ENCODE measurements at places on chromosomes 13 and 19. TPM values are rescaled to one million over a fixed set of nuclear protein-coding genes. Genes with fewer than 3 reads are reported as not detected.

Gene CBLC
- not detected for total RNA-seq

GRCh38 chr13:36712770-36713169, 39.0 kb downstream of the SERTM1 start:
- no peak for DNase-seq

GRCh38 chr13:34265046-34265679, 447.2 kb downstream of the RFC3 start:
- no peak for DNase-seq

GRCh38 chr13:45576466-45576865, 39.1 kb downstream of the ERICH6B start:
- no peak for DNase-seq

- DNase-seq: no peak
These were observed 6.5 kb downstream of the SOX1 start for GRCh38 chr13:112073245-112074138.

DNA sequence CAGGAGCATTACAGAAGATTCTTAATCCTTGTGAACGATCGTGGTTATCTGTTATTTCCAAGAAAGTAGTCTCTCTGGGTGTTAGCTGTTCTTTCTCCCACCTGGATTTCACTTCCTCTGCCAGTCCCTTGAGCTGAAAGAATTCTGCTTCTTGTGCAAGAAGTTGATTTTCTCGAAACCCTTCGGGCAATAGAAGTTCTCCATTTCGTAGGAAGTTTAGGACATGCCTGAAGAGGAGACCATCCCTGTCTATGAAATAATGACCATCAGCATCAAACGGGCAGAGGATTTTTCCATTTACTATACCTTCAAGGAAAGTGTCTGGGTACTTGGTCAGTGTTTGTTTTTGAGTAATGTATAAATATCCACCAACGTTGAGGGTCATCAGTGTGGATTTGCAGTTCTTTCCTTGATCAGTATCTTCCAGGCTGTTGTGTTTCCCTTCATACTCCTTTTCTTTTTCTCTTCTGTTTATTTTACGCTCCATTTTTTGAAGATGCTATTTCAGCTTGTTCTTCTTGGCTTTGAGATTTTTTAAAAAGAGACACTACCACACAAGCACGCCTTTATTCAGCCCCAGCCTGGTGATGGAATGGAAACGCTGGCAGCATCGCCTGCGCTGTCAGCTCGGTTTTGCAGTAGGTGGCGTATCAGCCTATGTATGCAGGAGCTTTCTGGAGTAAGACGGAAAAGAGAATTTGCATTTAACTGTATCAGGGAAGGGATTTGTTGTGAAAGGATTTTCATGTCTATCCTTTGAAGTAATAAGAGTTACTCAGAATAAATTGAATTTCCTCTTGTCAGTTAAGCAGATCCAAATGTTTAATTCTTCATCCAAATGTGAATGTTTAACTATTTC, 6.5 kb downstream of the KCTD4 start:
- DNase-seq: peak; percentile 50

- no peak for DNase-seq
These were observed 158.8 kb upstream of the SPRY2 start for GRCh38 chr13:80499536-80500290.

Gene PABPC3
- 0.11 TPM for total RNA-seq

Gene TICAM1
- total RNA-seq: 6.9 TPM

DNA sequence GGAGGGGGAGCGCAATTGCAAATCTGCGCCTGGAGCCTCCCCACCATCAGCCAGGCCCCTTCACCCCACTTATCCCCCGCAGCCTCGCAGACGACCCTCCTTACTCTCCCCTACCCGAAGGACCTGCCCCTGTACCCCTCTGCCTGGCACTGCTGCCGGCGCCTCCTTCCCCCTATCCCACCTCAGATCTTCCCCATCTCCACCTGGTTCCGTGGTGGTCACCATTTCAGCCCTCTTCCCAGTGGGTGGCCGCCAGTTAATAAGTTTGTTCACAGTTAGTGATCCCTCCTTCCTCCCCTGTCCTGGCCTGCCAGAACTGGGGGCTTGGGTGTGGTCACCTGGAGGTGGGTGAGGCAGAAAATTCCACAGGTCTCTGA, 397 bp downstream of the SLC44A2 start:
- DNase-seq: no peak

DNA sequence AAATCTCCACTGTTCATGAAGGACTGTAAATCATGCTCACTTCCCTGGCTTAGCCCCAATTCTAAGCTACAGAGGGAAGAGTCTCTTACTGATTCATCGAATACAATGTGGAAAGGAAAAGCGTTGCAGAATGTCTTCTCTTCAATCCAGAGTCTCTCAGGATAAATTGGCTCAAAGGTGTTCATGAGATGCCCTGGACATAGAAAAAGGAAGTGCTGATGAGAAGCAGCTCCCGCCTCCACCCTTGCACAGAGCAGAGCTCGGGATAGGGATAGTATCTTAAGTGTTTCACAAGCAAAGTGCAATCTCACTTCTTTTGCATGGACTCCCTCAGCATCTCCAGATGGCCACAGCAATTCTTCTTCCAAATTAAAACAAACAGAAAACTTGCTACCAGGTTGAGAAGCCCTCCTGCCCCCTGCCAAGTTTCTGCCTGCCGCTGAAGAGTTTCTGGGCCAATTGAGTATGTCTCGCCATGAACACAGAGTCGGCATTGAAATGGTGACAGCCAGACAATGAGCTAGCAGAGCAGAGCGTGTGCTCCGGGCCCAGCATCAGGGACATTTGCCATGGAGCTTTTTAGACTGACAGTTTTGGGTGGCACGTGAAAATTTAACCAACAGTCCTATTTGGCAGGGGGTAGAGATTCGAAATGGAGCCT, 85.7 kb downstream of the C13orf42 start:
- no peak for DNase-seq

Gene THSD1
- total RNA-seq: 5.4 TPM

DNA sequence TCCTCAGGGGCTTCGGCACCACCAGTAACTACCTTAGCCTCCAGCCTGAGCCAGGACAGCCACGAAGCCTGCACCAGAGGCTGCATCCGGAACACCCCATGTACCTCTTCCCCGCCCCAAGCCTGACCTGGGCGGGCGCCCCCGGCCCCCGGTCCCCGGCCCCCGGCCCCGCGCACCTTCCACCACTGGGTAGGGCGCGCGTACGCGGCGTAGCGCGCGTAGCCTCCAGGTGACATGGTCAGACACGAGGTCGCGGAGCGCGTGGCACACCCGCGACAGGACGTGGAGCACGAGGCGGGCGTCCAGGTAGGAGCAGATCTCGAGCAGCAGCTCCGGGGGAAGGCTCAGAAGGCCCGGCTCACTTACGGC, 450 bp downstream of the FBXW9 start:
- DNase-seq: no peak

Gene TUBB4A
- 2.7 TPM for total RNA-seq

GRCh38 chr13:74662905-74663304, 528.7 kb upstream of the KLF12 start:
- DNase-seq: peak; percentile 58

GRCh38 chr13:113047587-113047986, 58.0 kb upstream of the F7 start:
- peak; percentile 23 for DNase-seq

Gene PSG3
- total RNA-seq: not detected

DNA sequence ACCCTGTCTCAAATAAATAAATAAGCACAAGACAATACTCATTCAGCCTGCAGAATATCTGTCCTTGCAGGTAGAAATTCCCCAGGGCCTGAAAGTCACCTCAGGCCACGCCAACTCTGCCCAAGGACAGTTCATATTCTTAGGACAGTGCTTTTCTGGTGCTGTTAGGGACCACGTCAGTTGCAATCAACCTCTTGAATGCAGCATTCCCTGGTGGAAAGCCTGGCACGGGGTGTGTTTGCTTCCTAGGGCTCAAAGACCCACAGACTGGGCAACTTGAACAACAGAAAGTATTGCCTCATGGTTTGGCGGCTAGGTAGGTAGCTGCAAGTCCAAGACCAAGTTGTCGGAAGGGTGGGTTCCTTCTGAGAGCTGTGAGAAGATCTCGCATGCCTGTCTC, 160.3 kb downstream of the KCTD15 start:
- no peak for DNase-seq

DNA sequence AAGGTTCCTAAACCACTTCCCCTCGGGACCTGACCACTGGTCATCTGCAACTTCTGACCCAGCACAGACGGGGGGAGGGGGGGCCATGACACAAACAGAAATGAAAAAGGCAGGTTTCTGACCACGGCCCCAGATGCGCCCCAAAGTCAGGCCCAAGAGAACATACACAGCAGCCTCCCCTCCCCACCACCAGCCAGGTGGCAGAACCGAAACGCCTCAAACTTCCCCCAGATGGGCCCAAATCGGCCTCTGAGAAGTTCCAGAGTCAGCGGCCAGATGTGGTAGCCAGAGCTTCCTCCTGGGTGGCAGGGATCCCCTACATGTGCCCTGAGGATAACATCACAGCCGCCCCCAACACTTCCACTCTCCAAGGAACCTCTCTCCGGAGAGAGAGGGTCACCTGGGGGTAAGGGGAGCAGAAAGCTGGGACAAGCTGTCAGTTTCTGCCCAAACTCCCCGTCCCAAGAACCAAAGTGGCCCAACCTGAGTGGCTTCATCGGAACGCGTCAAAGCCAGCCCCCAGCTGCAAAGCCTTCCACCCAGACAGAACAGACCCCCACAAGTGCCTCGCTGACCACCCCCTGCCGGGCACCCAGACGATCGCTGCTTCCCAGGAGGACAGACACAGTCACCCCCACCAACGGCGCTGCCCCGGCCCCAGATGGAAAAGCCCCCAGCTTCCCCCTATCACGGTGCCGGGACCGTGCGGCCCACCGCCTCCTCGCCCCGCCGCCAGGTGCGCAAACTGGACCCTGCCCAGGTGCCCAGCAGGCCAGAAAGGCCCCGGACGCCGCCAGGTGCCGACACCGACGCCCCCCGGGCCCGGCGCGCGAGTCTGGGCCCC, 800 bp downstream of the ELL start:
- DNase-seq: peak; percentile 55

DNA sequence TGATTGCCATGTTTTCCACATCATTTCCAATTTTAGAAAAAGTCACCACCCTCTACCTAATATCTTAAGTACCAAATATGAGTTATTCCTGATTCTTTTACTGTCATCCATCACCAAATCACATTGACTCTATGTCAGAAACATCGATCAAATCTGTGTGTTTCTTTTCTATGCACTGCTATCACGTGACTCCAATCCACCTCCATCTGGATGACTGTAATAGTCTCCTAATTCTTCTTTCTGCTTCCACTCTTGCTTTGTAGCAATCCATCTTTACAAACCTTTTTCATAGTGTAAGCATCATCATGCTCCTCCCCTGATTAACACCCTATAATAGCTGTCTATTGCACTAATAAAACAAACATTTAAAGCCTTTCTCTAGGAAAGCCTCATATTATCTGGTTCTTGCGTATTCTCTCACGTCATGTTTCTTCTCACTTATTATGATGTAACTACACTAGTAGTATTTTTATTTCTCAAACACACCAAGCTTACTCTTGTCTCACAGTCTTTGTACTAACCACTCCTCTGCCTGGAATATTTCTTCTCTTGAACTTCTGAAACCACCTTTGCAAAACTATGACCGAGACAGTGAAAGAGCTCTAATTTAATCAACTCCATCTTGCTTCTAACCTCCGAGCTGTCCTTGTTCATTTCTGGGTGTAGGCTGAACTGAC, 10.7 kb upstream of the FPR3 start:
- no peak for DNase-seq

- no peak for DNase-seq
These were observed 85.4 kb upstream of the TM9SF2 start for GRCh38 chr13:99415851-99416331.

Gene FOXA3
- total RNA-seq: not detected

Gene CLEC17A
- not detected for total RNA-seq

DNA sequence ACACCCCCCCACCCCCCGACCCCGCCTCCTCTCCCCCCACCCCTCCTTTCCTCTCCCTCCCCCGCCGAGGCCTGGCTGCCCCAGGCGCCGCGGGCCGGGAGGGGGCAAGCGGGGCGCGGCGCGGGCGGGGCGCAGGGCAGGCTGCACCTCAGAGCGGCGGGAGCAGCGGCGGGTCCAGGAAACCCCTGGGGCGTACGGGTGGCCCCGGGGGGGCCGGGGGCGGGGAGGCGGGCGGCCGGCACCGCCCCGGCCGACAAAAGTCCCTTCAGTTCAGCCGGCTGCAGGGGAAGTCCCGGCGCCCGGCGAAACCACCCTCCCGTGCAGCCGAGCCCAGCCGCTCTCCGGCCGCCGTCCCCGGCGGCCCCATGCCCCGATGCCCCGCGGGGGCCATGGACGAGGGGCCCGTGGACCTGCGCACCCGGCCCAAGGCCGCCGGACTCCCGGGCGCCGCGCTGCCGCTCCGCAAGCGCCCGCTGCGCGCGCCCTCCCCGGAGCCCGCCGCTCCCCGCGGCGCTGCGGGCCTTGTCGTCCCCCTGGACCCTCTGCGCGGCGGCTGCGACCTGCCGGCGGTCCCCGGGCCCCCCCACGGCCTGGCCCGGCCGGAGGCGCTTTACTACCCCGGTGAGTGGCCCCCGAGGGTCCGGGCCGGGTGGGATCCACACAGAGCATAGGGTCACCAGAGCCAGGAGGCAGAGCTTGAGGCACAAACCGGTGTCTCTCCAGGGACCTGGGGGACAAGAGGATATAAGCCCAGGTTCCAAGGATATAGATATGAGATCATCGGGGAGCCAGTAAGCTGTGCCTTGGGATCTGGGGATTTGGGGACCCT, at the start of gene BCL3:
Gene BCL3, plus strand, starts transcription at position 283 of the 829 bp plus-strand sequence. Its CDS starts 83 bp downstream, at position 366.
- DNase-seq: peak; percentile 89

DNA sequence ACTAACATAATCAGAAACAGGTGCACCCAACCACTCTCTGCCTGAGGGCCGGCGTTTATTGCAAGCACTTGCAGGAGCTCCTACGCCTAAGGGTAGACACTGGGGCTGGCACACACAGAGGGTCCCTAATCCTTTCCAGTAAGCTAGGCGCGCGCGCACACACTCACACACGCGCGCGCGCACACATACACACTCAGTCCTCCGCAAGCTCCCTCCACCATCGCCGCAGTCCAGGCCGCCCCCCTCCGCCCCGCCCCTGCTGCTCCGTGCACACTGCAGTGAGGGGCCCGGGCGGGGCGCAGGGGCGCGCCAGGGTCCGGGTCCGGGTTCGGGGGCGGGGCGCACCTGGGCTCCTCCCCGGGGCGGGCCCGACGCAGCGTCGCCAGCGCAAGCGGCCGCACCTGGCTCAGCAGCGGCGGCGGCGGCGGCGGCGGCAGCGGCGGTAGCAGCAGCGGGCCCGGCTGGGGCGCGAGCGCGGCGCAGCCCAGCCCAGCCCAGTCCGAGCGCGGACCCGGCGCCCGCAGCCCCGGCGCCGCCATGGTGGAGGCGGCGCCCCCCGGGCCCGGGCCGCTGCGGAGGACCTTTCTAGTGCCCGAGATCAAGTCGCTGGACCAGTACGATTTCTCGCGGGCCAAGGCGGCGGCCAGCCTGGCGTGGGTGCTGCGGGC, at the start of gene CAMSAP3:
Gene CAMSAP3, plus strand, starts transcription at position 398 of the 668 bp plus-strand sequence. Its CDS starts 140 bp downstream, at position 538.
- DNase-seq: no peak

DNA sequence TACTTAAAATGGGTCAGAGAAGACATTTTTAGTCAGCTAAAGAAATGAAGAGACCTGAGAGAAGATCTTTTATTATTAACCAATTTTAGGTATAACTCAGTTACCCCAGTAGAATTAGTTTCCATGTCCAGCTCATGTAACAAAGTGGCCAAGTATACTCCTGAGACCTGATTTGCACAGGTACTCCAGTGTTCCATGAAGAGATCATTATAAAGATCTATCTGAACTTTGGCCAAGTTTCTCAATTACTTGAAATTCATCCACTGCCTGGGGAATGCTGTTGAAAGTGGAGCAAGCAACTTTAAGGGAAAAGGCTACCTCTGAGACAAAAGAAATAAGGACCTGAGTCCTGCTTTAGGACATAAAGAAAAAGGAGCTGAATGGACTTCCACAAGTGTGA, 47.0 kb downstream of the EDNRB start:
- no peak for DNase-seq

- DNase-seq: no peak
These were observed 3.5 kb downstream of the SPINT2 start for GRCh38 chr19:38267761-38268483.
